G401 (cell line): ENCODE measurements at places on chromosomes 2 and 18.

DNA sequence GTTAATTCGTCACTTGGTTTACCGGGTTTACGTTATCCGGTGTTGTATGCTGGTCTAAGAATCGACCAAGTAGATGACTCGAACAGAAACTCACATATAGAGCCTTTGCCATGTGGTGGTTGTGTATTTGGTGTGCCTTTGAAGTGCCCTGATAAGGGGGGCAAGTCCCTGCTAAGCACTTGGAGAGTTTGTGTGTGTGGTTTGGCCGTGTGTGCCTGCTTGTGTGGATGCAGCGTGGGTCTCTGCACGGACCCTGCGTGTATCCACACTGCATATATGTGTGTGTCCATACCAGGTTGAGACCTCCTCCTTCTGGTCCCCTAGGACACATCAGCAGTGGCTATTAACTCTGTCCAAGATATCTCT, 2.4 kb upstream of the CELF4 start:
- peak; percentile 47 for DNase-seq

DNA sequence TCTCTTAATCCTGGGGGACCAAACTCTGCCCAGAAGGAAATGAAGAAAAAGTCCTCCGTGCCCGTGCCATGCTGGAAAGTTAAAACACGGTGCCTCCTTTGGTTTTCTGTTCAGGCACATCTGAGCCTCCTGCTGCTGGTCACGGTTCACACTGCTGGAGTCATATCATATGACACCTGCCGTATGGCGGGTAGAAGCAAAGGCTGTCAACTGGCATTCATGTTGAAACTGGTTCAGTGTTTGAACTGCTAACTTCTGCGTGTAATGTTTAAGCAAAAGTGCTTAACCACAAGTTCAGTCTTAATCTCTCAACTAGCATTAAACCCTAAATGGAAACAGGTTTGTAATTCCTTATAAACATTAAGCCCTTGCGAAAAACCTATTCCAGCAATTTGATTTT, 3.1 kb downstream of the STK39 start:
- peak; percentile 70 for DNase-seq

DNA sequence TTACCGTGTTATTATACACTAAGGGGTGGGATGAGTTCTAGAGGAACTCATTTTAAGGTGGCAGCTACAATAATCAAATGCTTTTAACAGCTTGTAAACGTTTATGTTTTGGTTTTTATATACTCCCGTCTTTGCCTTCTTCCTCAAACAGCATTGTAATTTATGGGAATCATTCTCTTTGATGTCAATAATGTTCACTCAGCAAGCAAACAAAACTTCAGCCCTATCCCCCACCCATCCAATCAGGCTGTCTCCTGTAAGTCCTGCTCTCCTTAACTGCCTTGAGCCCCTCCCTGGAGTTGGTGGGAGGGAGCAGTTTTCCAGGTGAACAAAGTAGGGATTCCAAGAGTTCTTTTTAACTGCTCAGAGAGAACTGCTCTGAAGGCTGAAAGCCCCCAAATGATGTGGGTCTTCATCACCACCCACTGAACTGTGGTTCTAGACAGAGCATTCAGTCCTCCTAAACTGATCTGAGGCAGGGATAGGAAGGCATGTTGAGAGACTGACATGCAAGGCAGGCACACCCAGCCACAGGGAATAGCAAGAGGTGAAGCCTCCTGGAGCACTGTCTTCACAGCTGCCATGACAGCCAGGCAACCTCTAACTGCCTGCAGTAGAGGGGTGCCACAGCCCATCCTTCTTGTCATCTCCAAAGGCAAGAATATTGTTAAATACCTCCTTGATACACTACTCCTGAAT, 17.5 kb downstream of the MYO5B start:
- DNase-seq, result no peak

- no peak for DNase-seq
These were observed 1.3 kb downstream of the RNPEPL1 start for GRCh38 chr2:240569523-240569997.

DNA sequence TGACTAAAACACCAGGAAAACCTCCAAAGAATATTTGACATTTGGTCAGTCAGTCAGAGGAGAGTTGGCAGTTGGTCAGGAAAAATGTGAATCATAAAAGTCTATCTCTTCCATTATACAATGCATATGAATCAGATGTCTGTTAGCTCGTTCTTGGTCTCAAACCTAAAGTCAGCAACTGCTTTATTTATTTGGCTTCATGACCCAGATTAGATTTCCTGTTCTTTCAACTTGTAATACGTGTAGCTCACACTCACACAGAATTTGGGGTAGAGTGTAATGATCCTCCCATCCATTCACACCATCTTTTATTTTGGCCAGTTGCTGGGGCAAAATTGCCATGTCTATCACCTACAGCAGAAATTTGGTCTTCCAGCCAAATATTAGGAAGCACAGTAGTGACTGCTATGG, 81.9 kb upstream of the COL5A2 start:
- no peak for DNase-seq

DNA sequence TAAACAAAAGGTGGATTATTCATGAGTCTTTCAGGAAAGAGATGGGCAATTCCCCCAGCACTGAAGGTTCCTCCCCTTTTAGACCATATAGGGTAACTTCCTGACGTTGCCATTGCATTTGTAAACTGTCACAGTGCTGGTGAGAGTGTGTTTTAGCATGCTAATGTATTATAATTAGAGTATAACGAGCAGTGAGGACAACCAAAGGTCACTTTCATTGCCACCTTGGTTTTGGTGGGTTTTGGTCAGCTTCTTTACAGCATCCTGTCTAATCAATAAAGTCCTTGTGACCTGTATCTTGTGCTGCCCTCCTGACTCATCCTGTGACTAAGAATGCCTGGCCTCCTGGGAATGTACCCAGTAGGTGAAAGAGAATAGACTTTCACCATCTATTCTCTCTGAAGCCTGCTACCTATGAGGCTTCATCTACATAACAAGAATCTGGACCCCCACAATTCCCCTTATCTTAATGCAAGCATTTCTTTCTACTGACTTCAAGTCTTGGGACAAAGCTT, 148.7 kb downstream of the CABLES1 start:
- DNase-seq, result no peak

- DNase-seq, result no peak
These were observed 200.9 kb downstream of the SETBP1 start for GRCh38 chr18:44881461-44882162.

GRCh38 chr2:115122701-115123100, 680.3 kb downstream of the DPP10 start:
- no peak for DNase-seq

GRCh38 chr2:104563398-104563996, 290.4 kb upstream of the POU3F3 start:
- no peak for DNase-seq

- no peak for DNase-seq
These were observed 722 bp upstream of the C2orf15 start for GRCh38 chr2:99140860-99141109.

- no peak for DNase-seq
These were observed 110.0 kb downstream of the NCKAP5 start for GRCh38 chr2:133458280-133458679.

DNA sequence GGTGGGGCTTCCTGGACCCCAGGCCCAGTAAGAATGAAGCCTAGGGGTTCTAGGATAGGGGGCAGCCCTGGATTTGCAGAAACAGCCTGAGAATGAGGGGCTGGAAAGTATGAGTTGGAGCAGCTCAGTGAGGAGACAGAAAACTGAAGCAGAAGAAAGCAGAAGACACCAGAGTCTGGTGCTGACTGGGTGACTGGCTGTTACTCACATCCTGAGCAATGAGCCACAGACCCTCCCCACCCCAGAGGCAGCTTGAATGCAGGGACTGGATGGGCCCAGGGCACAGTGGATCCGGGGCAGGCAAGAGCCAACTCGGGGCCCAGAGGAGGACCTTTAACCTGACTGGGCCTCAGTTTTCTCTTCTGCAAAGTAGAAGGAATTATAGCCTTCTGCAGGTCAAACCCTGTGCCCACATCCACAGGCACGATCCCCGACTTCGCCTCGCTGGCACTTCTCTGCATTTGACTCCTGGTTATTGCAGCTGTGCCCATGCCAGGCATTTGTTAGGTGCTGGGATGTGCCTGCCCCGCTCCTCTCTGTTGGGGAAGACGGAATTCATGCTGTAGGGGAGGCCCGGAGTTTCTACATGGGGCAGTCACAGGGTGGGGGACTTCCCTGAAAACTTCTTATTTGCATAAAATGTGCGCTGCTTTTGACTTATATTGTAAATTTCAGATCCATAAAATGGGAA, 8.5 kb downstream of the STEAP3 start:
- no peak for DNase-seq

DNA sequence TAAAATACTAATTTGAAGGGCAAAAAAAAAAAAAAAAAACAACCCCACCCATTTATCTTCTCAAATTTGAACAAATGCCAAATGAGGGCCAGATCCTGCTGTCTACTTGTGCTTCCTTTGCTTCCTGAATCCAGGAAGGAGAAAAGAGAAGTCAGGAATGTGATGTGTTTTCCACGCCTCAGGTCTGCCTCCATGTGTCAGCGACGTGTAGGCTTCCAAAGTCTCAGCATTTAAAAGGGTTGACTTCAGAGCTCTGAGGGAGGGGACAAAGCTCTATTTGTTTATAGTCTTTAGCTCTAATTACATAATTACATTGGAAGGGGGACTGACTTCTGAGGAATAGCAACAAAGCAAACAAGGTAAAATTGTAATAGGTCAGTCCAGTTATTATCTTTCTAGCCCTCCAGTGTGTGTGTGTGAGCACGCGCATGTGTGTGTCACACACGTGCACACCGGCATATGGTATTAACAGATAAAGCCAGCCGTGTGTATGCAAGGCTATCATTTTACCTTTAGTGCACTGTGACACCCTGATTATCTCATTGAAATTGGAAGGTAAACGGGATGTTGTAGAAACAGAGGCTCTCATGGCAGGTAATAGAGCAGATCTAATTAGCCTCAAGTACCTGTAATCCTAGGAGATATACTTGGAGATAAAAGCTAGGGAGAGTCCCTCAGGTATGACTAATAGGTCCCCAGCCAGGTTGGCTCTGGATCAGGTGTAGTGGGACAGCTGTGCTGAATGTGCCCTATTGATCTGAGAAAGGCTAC, 911.4 kb upstream of the ZEB2 start:
- no peak for DNase-seq

DNA sequence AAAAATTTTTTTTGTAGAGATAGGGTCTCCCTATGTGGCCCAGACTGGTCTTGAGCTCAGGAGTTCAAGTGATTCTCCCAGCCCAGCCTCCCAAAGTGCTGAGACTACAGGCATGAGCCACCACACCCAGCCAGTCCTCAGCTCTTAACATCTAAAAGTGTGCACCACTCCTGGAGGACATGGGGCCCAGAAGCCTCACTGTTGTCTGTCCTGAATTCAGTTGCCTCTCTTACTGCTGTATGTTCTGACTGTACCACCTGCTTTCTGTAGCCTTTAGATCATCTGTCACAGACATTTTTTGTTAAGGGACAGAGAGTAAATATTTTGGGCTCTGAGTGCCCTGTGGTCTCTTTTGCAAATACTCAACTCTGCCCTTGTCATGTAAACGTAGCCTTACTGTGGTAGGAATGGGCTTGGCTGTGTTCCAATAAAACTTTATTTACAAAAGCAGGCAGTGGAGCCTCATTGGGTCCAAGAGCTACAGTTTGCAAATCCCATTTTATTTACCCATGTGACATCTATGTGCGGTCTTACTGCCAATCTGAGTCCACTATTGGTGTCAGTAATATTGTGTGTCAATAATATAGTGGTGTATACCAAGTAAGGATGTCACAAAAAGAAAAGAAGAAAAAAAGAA, 38.1 kb downstream of the TMEM37 start:
- no peak for DNase-seq

GRCh38 chr18:28044036-28044435, 132.9 kb downstream of the CDH2 start:
- no peak for DNase-seq

DNA sequence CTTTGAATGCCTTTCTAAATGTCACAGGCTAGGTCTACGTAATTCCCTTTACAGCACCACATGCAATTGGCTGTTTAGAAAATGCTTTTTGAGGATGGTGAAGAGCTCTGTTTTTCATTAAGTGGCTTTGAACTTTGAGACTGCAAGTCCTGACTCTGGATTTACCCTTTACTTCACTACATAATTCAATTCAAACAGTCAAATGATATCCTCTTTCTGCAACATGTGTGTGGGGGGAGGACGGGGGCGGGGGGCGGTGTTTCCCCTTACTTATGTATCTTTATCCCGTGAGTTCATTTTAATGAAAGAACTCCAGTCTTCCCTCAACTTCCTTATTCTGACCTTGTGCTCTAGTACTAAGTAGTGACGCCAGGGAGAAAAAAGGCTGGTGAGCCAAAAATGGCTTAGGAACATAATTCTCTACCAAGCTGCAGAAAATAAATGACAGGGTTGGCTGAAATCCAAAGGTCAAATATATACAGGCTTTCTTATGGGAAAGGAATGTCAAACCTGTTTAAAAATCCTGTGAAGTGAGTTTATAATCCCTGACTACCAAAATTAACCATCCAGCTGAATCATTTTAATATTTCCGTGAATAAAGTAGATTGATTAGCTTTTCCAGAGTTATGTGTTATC, 119.6 kb downstream of the SLC8A1 start:
- peak; percentile 62 for DNase-seq

DNA sequence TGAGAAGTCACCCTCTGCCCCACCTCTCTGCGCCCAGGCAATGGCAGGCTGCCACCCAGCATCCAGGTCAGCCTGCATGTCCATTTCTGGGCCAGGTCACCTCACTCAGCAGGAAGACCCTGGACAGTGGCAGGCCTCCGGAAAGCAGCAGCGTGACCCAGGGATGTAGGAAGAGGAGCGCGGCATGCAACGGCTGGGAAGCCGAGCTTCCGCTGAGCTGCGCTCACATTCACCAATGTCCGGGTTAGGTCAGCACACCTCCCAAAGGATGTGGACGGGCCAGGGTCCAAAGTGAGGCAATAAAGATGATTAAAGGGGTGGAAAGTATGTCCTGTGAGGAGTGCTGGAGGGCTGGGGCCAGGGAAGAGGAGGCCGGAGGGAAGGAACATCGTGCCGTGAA, 174.5 kb downstream of the CTIF start:
- no peak for DNase-seq

DNA sequence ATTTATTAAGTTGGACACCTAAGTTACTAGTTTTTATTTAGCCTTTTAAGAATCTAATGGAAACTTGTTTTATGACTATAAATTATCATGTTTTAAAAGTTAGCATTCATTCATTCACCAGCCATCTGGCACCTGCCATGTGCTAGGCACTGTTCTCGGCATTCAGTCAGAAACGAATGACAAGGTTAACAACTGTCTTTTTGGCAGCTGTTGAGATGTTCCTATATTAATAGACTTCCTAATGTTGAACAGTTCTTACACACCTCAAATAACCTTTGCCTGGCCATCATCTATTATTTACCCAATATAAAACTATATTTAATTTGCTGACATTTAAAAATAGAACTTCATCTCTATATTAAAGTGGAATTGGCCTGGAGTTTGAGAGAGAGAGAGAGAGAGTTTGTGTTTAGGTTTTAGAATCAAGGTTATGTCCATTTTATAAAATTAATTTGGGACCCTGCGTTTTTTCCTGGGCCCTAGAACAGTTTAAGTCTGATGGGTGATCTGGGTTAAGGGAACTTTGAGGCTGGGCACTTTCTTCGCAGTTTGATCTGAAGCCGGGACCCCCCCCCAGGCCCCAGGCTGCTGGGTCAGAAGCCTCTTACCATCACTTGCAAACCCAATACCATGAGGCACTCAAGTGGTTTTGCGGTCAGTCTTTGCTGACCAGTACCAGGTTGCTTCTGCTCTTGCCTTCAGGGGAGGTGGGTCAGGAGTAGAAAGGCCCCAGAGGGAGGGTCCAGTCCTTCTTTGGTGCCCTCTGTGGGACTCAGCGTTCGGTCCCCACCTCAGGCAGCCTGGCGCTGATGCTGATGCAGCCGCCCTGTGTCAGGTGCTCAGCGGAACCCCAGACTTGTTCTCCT, 48.3 kb upstream of the ASB1 start:
- DNase-seq, result no peak

GRCh38 chr18:58578321-58578720, 50.6 kb downstream of the ALPK2 start:
- DNase-seq, result no peak
